Hindlimb muscle (tissue), 1 donor: ENCODE measurements at places on chromosomes 16 and 17. TPM values are rescaled to one million over a fixed set of nuclear protein-coding genes. Genes with fewer than 3 reads are reported as not detected.

ARL5C gene
- polyA plus RNA-seq: not detected

KRTAP16-1 gene
- polyA plus RNA-seq: not detected

CD300C gene
- polyA plus RNA-seq: 1.0 TPM

LLGL2 gene
- 13.5 TPM for polyA plus RNA-seq

MT1E gene
- 21.1 TPM for polyA plus RNA-seq

ALOX12B gene
- polyA plus RNA-seq: not detected

NECAB2 gene
- polyA plus RNA-seq: 0.45 TPM

PIEZO1 gene
- polyA plus RNA-seq: 71.1 TPM

HCRT gene
- polyA plus RNA-seq: not detected

NXN gene
- 63.7 TPM for polyA plus RNA-seq

HOXB6 gene
- 1.8 TPM for polyA plus RNA-seq

TLCD2 gene
- 5.5 TPM for polyA plus RNA-seq

COPZ2 gene
- 39.1 TPM for polyA plus RNA-seq

LIMD2 gene
- 10.4 TPM for polyA plus RNA-seq

TBX21 gene
- 0.15 TPM for polyA plus RNA-seq

EPN3 gene
- 1.5 TPM for polyA plus RNA-seq

HASPIN gene
- polyA plus RNA-seq: 6.2 TPM

RHBDL1 gene
- 1.8 TPM for polyA plus RNA-seq

TEX19 gene
- polyA plus RNA-seq: not detected

TP53TG3C gene
- polyA plus RNA-seq: not detected

PIRT gene
- not detected for polyA plus RNA-seq

TBC1D3E gene
- not detected for polyA plus RNA-seq

CD19 gene
- 0.32 TPM for polyA plus RNA-seq

LLGL1 gene
- polyA plus RNA-seq: 26.2 TPM

P2RX1 gene
- polyA plus RNA-seq: 4.5 TPM

CSH2 gene
- 0.61 TPM for polyA plus RNA-seq

ACSM2A gene
- polyA plus RNA-seq: 0.34 TPM

RASD1 gene
- polyA plus RNA-seq: 6.9 TPM

CACNG3 gene
- not detected for polyA plus RNA-seq

CLEC18C gene
- 1.1 TPM for polyA plus RNA-seq
